Suppressor macrophage treated with lipopolysaccharide for 4 hours (primary cell): ENCODE measurements at places on chromosomes 13 and 19.

DNA sequence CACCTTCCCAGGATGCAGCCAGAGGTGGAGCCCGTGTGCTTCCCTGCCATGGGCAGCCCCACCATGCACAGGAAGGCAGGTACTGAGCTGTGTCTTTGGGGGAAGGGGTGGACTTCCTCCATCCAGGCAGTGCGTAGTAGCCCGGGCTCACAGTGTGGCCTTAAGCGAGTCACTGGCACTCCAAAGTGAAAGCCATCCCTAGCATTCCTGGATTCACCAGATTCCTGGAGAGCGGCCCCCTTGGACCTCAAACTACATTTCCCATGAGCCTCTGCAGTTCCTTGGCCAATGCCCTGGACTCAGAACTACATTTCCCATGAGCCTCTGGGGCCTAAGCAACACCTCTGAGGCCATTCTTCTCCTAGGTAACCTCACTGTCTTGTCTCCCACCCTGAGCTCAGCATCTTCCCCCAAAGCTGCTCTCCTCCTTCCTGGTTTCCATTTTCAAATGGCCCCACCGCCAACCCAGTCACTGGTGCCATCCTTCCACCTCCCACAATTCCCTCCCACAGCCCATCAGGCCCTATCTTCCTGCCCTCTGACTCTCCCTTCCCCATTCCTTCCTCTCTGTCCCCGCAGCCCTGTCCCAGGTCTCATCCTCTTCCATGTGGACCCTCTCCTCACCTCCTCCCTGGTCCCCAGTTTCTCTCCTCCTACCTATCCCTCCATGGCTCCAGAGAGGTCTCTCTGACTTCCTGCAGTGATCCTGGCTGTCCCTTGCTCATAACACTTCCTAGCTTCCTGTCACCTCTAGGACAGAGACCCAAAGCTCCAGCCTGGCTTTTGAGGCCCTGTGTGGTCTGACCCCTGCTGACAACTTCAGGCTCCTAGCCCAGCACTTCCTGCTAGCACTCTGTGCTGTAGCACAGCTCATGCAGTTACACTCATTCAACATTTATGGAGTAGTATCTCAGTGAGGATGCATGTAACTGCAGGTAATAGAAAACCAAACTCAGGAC is at the start of gene C19orf81:
Gene C19orf81, plus strand, starts transcription at position 13 of the 959 bp plus-strand sequence. Its CDS starts 0 bp downstream, at position 13.
- DNase-seq = no peak

DNA sequence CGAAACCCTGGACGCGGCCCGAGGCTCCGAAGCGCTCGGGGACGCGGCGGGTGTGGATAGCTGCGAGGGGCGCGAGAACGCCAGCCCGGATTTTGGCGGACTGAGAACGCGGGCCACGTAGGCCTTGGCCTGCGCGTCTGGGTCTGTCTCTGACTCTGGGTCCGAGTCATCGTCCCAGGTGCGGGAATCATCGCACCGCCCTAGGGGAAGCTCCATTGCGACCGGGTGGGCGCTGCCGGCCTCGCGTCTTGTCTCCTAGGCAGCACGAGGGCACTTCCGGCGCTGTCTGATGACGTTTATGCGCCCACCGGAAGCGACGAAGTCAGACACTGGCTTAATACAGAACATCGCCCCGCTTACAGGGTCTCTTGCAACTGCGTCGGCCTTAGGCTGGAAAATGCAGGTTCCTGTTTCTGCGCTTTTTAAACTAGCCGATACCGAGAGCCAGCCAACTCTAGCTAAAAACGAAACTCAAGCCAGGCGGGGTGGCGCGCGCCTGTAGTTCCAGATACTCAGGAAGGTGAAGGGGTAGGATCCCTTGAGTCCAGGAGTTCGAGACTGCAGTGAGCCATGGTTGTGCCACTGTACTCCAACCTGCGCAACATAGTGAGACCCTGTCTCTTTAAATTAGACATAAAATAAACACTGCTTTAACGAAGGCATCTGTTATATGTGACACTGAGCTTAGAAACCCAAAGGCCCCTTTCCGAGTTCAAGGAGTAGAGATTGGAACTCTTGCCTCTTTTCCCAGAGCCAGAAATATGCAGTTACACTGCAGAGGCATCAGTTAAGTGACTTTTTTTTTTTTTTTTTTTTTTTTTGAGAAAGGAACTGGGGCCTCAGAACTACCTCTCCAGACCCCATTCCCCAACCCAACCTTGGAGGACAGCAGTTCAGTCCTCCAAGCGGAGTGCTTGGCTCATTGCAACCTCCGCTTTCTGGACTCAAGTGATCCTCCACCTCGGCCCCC is at the start of gene FBXW9:
Gene FBXW9, minus strand, starts transcription at position 266 of the 970 bp plus-strand sequence. Its CDS starts 50 bp downstream, at position 216.
- peak; percentile 98 for DNase-seq

GRCh38 chr13:110262508-110263291 is 44.3 kb downstream of the COL4A1 start:
- peak; percentile 26 for DNase-seq

- no peak for DNase-seq
Observed at GRCh38 chr13:35851356-35851755, 279.8 kb downstream of the DCLK1 start.

- peak; percentile 91 for DNase-seq
Observed at GRCh38 chr13:80341101-80341755, at the start of gene SPRY2. Gene SPRY2 (minus strand): TSS chr13:80341126. CDS start chr13:80337705, 3,421 bp downstream.

- DNase-seq = no peak
Observed at GRCh38 chr13:109747524-109747923, 38.9 kb downstream of the IRS2 start.

GRCh38 chr19:41595890-41596280 is 19.9 kb downstream of the CEACAM21 start:
- no peak for DNase-seq

GRCh38 chr13:36979361-36980050 is 19.6 kb downstream of the ALG5 start:
- peak; percentile 69 for DNase-seq

DNA sequence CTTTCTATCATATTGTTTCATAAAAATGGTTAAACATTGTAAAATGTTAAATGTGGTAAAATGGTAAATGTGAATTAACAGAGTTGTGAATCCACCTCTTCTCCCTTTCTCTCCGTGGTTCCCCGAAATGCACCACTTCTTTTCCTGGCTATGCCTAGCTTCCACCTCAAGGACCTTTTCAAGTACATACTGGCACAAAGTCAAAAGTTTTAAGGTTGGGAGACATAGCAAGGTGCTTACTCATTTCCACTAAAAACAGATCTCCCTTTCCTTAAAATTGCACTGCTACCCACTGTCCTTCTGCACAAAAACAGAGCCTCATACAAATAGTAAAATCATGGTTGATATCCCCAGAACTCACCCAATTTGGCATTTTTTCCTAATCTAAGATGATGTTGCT is 558.2 kb downstream of the SLITRK6 start:
- no peak for DNase-seq

DNA sequence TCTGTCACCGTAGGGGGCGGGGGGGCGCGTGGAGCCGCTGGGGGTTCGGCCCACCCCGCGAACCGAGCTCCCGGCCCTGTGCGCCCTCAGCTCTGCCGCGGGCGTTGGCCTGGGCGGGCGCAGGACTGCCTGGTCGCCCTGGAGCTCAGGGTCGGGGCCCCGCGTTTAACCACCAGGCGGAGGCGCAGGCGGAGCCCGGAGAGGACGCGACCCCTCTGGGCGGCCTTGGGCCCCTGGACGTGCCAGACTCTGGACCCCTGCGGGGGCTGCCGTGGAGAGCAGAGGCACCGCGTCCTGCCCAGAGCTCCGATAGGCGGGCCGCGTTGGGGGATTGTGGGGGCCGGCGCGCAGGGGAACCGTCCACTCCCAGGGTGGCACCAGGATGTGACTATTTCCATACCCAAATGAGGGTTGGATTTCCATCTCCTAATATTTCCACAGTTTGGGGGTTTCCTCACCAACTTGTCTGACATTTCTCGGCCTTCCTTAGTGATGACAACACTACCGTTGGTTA is 13.0 kb upstream of the USP29 start:
- DNase-seq = no peak

DNA sequence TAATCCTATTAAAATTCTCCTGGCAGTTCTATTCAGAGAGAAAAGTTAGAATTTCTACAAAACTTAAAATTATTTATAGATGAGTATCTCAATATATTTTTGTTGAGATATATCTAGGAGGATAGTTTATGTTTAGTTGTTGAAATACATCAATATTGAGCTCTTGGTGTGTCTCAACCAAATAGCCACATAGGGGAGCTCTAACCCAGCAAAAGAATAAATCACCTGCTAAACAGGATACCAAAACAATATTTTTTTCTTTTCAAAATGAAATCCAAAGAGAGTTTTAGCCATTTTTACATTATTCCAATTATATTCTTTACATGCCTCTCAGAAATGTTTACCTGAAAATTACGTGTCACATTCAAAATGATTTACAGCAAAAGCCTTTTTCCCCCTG is 954.7 kb downstream of the SLITRK6 start:
- no peak for DNase-seq

GRCh38 chr13:114282041-114282670 is 755 bp downstream of the UPF3A start:
- DNase-seq = peak; percentile 73

DNA sequence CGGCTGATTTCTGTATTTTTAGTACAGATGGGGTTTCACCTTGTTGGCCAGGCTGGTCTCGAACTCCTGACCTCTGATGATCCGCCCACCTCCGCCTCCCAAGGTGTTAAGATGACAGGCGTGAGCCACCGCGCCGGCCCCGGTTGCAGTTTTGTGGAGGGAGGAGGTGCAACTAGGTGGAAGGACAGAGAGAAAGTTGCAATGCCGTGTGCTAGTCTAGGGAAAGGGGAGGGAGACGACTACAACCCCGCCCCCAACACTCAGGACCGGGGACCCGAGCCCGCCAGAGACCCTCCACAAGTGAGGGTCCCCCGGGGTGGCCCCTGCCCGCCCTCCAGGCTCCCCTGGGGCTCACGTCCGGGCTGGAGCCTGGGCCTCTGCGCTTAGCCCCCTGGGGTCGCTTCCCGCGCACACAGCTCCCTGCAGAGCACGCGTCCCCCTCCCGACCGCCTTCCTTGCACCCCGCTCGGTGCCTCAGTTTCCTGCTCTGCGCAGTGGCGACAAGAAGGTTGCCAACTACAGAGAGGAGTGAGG is 1.2 kb upstream of the ARID3A start:
- DNase-seq = no peak

GRCh38 chr19:3536429-3537100 is 2.4 kb upstream of the TEKTIP1 start:
- no peak for DNase-seq

- peak; percentile 12 for DNase-seq
Observed at GRCh38 chr13:48975101-48975855, 434 bp upstream of the FNDC3A start.

GRCh38 chr19:6373813-6374108 is 1.2 kb downstream of the ALKBH7 start:
- DNase-seq = no peak

DNA sequence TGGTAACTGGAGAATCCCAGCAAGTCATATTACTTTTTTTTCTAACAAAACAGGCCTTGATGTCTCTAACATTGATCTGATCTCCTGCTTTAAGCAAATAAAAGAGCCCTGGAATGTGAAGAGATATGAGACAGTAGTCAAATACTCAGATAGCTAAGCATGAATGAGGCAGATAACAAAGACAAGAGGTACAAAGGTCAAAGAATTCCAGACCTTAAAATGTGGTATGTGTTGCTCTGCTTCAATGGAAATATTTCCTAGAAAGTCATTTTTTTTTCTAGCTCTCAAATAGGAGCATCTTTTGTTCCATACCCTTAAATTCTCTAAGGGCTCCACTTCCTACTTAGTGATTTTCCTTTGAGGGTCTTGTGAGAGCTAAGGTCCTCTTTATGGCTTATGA is 54.6 kb downstream of the ZNF254 start:
- no peak for DNase-seq

DNA sequence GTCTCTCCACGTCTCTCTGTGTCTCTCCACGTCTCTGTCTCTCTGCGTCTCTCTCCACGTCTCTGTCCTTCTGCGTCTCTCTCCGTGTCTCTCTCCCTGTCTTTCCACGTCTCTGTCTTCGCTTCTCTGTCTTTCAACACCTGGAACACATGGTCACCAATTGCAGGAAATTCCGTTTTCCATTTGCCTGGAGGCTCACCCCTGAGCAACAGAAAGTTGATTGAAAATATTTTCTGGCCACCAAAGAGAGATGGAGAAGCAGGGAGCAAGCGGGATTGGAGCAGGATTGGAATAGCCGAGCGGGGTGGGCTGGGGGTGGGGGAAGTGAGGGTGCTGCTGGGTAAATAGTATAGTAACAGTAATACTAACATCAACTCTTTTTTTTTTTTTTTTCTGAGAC is 1.7 kb downstream of the KANK2 start:
- no peak for DNase-seq

- DNase-seq = no peak
Observed at GRCh38 chr13:36549755-36550154, 117.5 kb downstream of the CCNA1 start.

- no peak for DNase-seq
Observed at GRCh38 chr19:31629579-31630363, 280.5 kb upstream of the TSHZ3 start.

- DNase-seq = no peak
Observed at GRCh38 chr13:51500687-51501086, 47.9 kb upstream of the INTS6 start.

DNA sequence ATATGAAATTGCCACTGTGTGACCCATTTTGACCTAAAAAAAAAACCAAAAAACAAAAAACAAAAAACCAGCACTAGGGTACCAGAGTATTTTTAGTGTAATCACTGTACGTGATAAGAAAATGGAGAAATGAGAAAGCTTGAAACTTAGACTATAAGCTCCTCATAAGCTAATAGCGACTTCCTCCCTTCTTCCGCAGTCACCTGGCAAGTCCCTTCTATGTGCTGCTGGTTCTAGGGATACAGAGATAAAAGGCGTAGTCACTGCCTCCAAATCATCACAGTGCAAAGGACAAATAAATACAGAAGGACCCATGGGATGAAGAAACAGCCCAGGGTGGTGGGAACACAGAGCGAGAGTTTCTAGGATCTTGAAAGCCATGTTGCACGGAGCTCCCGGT is 190.3 kb downstream of the TM9SF2 start:
- no peak for DNase-seq

DNA sequence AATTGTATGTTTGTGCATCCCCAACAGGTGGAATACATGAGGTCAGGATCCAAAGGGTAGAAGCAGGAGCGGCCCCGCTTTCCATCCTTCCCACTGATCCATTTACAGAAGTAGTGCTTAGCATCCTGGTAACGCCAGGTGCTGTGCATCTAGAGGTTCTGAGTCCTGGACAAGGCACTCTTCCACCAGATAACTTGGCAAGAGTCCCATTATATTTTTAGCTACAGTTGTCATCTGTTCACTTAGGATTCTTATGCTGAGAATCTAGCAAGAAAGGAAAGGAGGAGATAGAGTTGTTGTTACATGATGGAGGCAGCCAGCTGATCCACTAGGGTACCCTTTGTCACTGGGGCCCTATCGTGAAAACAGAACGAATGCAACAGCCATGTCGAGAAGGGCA is 389.5 kb upstream of the ZNF507 start:
- no peak for DNase-seq

DNA sequence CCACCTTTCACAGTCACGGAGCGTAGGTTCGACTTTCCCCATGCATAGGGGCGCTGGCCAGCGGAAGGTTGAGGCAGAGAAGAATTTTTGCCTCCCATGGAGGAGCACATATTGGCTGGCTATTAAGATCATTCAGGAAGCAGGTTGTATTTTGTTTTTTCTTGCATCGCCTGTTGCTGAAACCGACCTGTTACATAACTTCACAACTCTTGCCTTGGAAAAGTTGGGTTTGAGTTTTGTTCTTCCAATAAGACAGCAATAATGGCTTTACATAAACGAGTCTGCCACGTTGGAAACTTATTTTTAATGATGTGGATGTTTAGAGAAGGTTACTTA is 1.4 kb downstream of the UPF1 start:
- DNase-seq = no peak
